ENCODE measurements at places on chromosomes 3 and 15.
A peak's percentile ranks its signal among the peaks of the same experiment; 100 is the strongest.

GRCh38 chr3:1600206-1600605 lies 498.5 kb upstream of the CNTN4 start:
- no peak for DNase-seq

DNA sequence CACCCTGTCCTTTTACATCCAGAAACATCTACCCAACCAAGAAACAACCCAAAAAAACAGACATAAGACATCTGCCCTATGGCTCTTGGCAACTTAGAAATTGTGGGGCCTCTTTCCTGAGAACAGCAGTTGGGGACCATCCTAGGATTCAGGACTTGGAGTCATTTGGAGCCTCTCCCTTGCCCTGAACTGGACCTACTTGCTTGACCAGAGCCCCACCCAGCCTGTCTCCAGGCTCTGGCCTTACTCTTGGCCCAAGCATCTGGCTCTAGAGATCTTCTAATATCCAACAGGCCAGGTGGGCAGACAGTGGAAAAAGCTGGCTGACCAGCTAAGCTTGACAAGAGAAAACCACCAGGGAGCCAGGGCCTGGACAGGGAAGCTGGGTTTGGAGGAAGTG lies 99.1 kb upstream of the C2CD4B start:
- DNase-seq = no peak

- no peak for DNase-seq
Observed at GRCh38 chr3:40096661-40097111, 212.8 kb upstream of the EIF1B start.

DNA sequence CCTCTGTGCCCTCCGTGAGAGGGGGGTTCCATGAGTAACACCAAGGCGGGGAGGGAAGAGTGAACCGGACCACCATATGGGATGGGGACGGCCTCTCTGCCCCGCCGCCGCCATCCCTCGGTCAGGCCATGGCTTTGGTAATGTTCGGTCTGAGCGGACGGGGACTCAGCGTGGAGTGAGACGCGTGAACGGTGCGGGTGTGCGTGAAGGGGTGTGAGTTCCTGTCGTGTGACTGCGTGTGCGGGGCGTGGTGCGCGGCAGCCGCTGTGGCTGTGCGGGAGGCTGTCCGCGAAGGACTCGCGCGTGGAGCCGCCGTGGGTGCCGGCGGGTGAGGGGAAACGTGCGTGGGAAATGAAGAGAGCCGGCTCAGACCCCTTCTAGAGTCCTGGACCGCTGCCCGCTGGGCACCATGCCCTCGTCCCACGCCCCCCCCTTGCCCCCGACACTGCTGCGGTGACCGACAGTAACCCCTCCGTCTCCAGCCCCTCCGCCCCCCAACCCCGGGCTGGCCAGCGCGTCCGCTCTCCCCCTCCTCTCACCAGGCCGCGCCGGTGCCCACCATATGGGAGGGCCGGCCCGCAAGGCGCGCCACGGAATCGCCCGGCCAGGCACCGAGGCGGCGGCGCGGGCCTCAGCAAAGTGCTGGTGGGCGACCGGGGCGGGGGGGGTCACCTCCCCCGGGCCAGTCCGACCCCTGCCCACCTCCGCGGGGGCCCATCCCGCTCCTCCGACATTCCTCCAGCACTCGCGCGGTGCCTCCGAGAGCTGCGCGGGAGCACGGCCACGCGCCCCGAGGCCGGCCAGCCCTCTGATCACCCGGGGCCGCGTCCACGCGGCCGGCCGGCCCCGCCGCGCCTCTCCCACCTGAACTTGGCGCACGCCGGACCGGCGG lies 589 bp downstream of the KLF15 start:
- no peak for DNase-seq

DNA sequence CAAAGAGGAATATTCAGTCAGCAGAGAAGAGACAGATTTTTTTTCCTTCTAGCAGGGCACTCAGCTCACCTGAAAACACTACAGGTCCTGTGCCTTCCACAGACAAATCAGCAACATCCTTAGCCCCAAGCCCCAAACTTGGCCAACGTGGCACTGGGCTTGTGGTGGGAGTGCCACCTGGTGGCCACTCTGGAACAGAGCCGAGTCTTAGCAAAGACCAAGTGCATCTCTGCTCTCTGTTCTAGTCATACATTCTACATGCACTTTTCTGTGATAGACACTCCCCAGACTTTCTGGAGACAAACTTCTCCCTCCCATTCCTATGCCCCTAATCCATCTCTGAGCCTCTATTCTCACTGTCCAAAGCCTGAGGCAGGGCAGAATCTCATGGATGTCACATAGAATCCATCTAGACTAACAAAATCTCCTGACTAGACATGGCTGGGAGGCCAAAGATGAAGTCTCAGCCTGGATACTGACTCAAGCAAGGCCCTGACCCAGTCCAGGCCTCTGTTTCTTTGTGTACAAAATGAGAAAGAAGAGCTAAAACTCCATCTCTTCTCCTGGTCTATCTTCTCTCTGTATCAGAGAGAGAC lies 5.1 kb upstream of the SEMA7A start:
- peak; percentile 76 for DNase-seq

GRCh38 chr3:169939320-169939719 lies 27.3 kb upstream of the SEC62 start:
- DNase-seq = no peak

- peak; percentile 13 for DNase-seq
Observed at GRCh38 chr15:81292523-81293001, 31.4 kb downstream of the STARD5 start.

- DNase-seq = peak; percentile 27
Observed at GRCh38 chr3:128784232-128784631, 58.2 kb downstream of the RAB7A start.

DNA sequence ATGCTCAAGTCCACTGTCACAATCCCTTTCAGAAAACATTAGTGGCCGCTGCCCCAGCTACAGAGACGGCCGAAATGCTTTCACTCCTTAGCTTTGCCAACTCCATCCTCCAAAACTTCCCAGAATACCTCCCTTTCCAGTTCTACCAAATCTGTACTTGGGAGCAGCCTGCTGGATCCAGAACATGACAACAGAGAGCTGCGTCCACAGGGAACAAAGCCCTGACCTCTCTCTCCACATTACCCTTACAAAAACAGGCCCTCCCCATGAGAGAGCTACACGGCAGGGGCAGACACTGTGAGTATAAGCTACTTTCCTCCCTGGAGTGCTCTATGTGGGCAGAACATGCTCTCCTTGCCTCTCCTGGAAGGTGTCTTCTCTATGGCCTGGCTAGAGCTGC lies 6.3 kb downstream of the RBM15B start:
- DNase-seq = no peak

DNA sequence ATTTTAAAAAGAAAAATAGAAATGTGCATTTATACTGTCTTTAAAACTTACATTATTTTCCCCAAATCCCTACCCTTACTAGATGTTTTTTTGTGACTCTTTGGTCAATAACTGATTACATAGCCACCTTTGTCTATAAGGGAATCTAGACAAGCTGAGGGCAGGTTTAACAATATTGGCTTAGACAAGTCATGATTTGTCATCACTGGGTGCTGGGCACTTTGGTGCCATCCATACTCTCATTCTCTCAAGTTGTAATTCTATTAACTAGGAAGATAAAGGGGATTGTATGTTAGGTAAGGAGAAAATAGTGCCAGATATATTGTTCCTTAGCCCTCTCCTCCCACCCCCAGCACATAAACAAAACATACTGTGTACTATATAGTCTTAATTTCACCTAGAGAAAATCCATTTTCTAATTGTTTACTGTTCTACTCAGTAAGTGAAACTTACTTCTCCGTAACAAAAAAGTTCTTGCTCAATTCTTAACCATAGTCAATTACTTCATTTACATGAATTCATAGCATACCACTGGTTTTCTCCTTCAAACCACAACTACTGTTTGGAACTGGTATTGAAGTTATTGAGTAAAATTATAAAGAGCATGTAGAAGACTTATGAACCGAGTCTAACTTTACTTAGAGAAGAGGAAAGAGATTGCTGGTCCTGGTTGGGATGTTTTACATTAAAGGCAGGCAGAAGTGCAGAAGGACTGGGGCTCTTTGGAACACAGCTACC lies 877.1 kb downstream of the PDCD6IP start:
- DNase-seq = no peak

DNA sequence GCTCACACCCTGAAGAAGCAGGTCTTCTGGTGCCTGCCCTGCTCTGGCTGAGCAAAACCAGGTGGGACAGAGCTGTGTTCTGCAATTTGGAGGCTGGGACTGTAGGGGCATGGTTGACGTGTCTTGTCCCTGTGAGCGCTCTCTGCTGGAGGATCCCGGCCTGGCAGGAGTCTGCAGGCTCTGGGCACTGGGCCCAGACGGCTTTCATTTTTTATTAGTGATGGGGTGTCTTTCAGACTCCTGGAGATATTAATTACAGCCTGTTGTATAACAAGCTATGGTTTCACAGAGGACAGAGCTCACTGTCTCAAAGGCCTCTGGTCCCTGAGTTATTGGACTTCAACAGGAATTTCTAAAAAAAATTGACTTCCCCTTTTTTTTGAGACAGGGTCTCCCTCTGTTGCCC lies 29.5 kb upstream of the ZNF710 start:
- peak; percentile 62 for DNase-seq

DNA sequence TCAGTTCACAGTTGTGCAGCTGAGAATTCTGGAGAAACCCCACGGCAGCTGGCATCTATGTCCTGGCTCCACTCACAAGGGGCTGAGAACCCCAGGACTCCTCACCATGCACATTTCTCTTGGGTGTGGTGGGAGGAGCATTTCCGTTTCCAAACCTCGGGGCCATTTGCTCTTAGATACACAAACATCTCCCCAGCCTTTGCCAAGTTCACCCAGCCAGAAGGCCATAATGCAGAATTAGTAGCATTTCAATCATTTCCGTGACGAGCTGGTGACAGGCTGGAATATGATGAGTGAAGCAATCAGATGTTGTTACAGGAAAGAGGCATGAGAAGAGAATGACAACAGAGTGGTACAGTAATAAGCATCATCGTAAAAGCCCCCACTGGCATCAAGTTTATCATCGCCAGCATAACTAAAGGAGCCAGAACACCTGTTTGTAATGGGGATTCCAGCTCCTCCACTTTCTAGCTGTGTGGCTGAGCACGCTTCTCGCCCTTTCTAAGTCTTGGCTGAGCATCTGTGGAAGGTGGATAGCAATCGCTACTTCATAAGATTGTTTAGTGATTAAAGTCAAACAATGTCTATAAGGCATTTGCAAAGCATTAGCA lies 82.0 kb downstream of the LIPC start:
- no peak for DNase-seq

GRCh38 chr3:66572090-66572675 lies 71.4 kb upstream of the LRIG1 start:
- DNase-seq = no peak

DNA sequence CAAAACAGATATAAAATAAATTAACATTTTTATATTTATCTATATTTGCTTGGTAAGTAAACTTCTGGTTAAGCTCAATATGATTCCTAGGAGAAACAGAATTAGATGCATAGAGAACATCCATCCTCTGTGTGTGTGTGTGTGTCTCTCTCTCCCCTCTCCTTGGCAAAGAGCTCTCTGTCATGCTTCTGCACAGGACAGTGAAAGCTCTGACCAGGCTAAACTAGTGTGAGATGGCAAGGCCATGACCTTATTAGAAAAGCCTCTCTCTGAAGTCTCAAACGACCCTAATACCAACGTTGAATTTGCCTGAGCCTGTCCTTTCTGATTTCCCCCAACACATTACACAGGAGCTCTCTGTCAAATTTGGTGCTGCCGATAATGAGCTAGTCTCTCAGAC lies 746.0 kb downstream of the VGLL3 start:
- DNase-seq = no peak

- DNase-seq = no peak
Observed at GRCh38 chr3:11172096-11172690, 17.9 kb downstream of the HRH1 start.

DNA sequence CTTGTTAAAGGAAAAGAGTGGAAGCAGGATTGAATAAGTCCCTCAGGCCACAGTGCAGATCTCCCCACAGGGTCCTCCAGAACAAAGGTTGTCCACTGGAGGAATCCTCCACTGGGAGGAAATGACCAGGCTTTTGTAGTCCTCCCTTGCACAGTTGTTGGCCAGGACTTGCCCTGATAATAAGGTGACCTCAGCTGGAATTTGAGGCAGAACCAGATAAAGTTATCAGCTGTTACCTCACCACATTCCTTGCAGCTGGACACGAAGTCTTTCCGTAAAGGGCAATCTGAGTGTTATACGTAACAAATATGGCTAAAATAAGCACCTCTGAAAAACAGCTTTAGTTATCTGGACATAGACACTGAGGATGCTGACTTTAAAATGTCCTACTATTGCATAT lies 83.5 kb upstream of the NAALADL2 start:
- no peak for DNase-seq

- DNase-seq = no peak
Observed at GRCh38 chr3:127369356-127369935, 81.6 kb upstream of the PRR20G start.

- no peak for DNase-seq
Observed at GRCh38 chr3:151743855-151744254, 10.1 kb downstream of the AADACL2 start.

- DNase-seq = no peak
Observed at GRCh38 chr15:73386886-73387506, 18.2 kb upstream of the HCN4 start.

DNA sequence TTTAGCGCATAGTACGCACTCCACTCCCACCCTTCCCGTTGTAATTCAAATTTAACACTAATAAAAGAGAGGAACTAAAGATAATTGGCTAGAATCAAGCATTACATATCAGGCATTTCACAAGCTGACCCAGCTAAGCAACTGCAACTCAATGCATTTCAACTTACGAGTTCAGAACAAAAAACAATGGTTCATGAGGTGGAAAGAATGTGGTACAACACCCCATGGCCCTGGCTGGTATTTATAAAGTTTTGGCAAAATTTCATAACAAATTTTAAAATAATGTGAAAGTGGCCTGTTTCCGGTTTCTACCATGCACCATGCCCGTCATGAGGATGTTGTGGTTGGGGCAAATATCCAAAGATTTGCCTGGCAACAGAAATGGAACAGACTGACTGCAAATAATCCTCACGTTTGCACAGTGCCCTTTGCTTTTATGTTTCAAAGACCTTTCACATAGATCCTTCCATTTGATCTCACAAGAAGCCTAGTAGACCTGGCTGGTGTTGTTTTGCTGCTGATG lies 455.3 kb upstream of the NR2F2 start:
- DNase-seq = no peak

- no peak for DNase-seq
Observed at GRCh38 chr15:85704720-85705429, 89.8 kb downstream of the KLHL25 start.

DNA sequence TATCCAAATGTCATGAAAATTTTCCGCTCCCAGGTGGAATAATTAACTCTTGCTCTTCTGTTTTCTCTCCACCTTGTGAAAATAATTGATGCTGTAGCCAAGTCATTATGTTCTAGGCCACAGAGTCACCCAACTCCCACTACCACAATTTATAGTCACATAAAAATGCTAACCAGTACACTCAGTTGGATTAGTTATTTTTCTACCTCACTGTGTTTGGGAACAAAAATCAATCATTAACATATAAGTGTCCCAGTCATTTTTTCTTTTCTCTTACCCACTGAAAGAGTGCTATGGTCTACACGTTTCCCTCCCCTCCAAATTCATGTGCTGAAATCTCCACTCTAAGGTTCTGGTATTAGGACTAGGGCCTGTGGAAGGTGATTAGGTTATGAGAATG lies 255.6 kb upstream of the LMCD1 start:
- no peak for DNase-seq
